OCI-M1 (cell line): ENCODE measurements at places on chromosomes 12 and 14.

DNA sequence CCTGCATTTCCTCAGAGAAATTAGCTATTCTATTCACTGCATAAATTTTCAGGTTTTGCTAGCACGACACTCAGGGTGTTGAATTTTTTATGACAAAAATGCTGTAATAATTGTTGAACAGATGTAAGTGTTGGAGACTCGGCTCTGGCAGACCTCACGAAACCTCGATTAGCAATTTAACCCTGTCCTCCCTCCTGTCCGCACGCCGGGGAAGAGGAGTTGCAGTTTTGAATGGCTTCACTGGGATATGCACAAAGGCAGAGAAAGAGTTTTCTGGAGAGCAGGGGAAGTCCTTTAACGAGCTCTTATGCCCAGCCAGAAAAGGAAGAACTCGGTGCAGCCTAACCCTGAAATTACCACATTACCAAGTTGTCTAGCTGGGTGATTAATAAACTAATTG is 661.1 kb downstream of the VRK1 start:
- no peak for DNase-seq

GRCh38 chr12:93571925-93572711 is at the start of gene SOCS2:
TSS of gene SOCS2 (plus strand) at chr12:93572675. CDS start at chr12:93572898, 223 bp downstream.
- peak; percentile 81 for DNase-seq

DNA sequence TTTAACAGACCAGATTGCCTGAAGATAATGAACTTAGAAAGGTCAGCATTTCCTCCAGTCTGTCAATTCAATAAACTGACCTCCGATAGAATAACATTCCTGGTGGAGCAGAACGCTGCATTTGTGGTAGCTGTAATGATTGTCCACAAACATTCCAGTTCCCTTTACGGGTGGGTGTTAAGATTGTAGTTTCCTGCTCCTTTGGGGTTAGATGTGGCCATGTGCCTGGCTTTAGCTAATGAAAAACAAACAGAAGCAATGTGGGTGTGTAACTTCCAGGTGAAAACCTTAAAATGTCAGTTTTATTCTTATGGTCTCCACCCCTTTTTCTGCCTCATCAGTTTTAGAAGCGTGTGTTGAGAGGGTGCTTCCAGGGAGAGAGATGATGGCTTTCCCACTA is 217.3 kb upstream of the CRY1 start:
- DNase-seq, result no peak

- peak; percentile 67 for DNase-seq
Observed at GRCh38 chr12:1593174-1594005, 991 bp downstream of the FBXL14 start.

GRCh38 chr14:53532853-53533252 is 379.7 kb upstream of the DDHD1 start:
- no peak for DNase-seq

- no peak for DNase-seq
Observed at GRCh38 chr12:47860279-47860841, 40.7 kb upstream of the HDAC7 start.

GRCh38 chr12:122635471-122635870 is 67.7 kb downstream of the HCAR2 start:
- DNase-seq, result no peak

- no peak for DNase-seq
Observed at GRCh38 chr12:11633968-11634367, 15.5 kb upstream of the ETV6 start.

DNA sequence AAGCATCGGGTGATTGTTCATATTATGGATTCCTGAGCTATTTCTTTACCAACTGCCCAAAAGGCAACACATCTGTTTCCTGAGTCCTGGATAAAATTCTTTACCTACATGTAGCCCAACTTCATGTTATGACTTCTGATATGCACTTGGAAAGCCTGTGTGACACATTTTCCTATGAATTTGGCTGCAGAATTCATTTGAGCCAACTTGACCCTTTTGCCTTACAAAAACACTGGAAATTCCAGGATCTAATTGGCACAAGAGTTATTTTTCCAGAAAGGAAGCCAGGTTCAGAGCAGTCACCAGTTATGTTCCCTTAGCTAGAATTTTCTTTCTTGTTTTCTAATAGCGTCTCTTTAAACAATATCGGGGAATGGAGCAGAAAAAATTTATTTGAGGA is 202.5 kb upstream of the LRIG3 start:
- no peak for DNase-seq

DNA sequence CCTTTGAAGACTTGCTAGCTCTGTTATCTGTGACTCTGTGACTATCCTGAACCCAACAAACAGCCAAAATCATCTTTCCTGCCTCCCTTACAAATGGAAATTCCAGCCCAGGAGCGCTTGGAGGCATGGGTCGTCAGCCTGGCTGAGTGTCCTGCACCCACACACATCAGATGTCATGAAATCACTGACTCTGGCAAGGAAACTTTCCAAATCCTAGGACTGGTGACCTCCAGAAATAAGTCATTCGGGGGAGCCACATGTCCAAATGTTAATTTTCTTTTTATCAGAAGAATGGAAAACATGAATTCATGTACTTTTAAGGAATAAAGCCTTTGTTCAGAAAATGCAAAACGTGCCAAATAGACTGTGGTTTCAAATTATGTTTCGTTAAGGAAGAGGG is 96.3 kb upstream of the EVL start:
- DNase-seq, result no peak

GRCh38 chr14:53209370-53209769 is 56.2 kb upstream of the DDHD1 start:
- peak; percentile 33 for DNase-seq

DNA sequence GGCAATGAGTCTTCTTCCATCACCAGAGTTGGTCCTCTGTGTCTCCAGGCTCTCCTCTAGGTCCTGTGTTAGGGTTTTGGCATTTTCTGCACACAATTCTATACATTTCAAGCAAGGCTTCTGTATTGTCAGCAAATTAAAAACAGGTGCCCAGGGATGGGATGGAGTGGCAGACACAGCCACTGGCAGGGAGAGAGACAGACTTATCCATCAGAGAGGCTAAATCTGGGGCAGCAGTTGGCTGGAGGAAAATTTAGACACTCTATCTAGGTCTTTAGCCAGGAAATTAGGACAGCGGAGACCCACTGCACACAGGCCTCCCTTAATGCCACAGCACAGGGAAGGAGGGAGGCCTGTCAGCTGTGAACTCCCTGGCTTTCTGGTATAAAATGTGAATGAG is 20.2 kb downstream of the PLEKHD1 start:
- no peak for DNase-seq

GRCh38 chr12:111672822-111673381 is 12.9 kb downstream of the BRAP start:
- no peak for DNase-seq

GRCh38 chr12:13061377-13061776 is 17.2 kb downstream of the FAM234B start:
- DNase-seq, result peak; percentile 89

- DNase-seq, result no peak
Observed at GRCh38 chr12:74685385-74685784, 147.8 kb downstream of the ATXN7L3B start.

GRCh38 chr12:88052686-88053085 is 23.5 kb upstream of the C12orf50 start:
- DNase-seq, result peak; percentile 68

GRCh38 chr14:23929136-23929535 is 24.4 kb upstream of the DHRS4 start:
- DNase-seq, result no peak

DNA sequence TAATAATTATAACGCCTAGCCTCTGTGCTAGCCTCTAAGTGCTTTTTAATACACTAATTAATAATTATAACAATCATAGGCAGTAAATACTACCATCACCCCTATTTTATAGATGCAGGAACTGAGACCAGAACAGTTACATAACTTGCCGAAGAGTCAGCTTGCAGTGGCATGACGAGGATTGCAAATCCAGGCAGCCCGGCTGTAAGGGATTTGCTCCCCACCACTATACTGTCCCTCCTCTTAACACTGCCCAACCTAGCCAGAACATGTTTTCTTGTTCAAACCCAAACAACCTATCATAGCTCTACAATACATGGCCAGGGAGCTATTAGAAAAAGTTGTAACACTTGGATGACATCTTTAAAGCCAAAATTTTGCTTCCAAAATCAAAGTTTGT is 33.9 kb upstream of the VASH1 start:
- DNase-seq, result no peak

DNA sequence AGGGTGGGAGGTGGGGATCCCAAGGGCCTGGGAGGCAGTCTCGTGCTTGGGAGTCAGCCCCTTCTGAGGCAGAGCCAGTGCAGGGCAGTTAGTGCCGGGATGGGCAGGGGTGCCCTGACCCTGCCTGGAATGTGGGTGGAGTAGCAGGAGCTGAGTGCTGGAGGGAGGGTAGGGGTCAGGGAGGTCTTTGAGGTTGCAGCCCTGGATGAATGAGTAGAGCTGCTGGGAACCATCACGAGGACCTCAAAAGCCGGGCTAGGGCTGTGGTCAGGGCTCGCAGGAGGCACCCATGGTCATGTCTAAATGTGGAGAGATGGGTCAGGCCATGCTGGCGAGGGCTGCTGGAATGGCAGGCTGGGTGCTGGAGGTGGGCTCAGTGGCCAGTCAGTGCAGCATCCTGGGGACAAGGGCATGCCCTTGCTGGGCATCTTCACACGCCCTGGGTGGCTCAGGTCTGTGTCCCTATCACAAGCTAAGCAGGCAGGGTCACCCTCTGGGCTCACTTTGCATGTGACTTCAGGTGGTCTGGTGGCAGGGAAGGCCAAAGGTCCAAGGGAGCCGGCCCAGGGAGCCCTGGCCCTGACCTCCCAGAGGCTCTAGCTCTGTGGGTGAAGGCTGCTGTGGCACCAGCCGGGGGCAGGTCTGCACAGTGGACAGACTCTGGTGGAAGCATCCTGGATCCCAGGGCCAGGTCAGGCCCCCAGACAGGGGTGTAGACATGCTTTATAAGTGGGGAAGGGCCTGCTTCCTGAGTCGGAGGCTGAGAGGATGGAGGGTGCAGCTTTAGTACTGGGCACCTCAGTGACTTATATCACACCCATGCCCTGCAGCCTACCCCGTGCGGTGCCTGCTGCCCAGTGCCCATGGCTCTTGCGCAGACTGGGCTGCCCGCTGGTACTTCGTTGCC is 24.5 kb downstream of the PAPLN start:
- no peak for DNase-seq

- no peak for DNase-seq
Observed at GRCh38 chr14:31465111-31465510, 7.8 kb upstream of the DTD2 start.
